ENCODE measurements at places on chromosomes 5 and 9.

GRCh38 chr5:55544341-55544740, 9.6 kb upstream of the PLPP1 start:
- peak; percentile 14 for DNase-seq

GRCh38 chr5:74629326-74629725, 11.2 kb downstream of the ENC1 start:
- DNase-seq = no peak

- DNase-seq = no peak
These were observed 3.6 kb downstream of the RPS23 start for GRCh38 chr5:82274343-82275211.

DNA sequence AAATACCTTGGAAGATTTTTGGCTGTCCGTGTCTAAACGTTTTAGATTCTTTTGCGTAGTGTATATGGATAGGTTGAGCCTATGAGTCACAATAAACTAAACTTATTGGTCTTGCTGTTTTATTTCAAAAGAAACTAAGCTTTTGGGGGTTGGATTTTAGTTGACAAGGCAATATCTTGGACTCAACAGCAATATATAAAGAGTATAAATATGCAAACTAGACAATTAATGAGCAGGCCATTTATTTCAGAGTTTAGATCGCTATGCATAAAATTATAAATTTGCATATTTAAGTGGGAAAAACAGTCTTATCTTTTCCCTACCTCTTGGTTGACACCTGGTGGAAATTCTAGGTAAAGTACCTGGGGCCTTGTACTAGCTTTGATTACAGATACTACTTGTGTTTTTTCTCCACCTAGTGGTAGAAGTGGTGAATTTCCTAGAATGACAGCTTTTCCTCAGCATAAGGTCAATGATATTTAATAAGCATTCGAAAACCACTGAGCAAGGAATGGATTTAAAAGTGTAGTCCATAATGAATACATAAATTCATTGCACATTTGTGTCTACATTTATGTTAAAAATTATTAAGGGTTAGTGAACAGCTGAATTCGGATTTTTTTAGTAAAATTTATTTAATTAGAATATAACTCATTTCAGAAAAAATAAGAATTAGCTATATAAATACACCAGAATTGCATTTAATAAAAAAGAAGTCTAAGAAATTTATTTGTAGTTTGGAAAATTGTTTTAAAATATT, 1.7 kb upstream of the ARRDC3 start:
- DNase-seq = peak; percentile 91

- peak; percentile 21 for DNase-seq
These were observed 22.6 kb upstream of the HK3 start for GRCh38 chr5:176921714-176922113.

- no peak for DNase-seq
These were observed 96.5 kb upstream of the ADRA1B start for GRCh38 chr5:159819591-159820411.

- no peak for DNase-seq
These were observed 46.3 kb downstream of the FAM240B start for GRCh38 chr9:38673399-38674193.

- DNase-seq = no peak
These were observed 416.4 kb downstream of the TLE4 start for GRCh38 chr9:79988126-79988525.

GRCh38 chr9:18778846-18779245, 254.2 kb downstream of the SAXO1 start:
- no peak for DNase-seq

DNA sequence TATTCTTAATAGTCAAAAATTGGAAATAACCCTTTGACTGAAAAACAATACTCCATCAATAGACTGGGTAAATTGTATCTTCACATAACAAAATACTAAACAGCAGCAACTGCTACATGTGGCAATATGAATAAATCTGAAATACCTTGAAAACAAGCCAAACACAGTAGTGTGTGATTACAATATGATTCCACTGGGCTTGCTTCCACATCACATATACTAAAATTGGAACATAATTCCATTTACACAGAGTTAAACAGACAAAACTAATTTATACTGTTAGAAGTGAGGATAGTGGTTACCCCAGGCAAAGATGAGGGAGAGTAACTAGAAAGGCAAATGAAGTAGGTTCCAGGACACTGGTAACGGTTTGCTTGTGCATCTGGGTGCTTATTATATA, 20.4 kb downstream of the FNIP1 start:
- no peak for DNase-seq

- DNase-seq = no peak
These were observed 106.6 kb downstream of the SIL1 start for GRCh38 chr5:139091439-139092156.

DNA sequence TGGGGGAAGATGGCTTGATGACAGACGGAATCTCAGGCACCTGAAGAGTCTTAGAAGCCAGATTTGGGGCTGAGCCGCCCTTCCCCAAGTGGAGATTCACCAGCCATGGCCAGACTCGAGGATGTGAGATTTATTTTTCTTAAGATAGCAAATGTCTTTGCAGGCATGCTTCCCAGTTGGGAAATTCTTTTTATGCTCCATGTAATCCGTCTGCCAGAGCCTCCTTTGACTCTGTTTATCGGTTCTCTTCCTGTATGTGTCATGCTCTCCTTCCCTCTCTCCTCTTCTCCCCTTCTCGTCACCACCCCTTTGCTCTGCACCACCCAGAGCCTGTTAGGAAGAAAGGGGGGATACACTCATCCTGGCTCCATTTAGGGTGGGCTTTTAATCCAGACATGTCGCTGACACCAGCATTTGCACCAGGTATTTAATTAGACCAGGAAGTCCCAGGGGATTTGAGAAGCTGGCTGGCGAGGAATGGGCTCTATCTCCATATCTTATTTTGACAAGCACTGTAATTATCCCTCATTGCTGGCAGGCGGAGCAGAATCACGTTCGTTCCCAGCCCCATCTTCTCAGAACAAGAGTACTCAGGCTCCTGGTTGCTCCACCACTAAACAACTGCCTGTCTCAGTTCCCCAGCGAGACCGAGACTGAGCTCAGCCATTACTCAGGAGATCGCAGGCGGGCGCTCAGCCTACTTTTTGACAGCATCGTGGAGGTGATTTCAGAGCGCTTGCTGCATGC, 50.9 kb downstream of the KCNIP1 start:
- DNase-seq = peak; percentile 72

DNA sequence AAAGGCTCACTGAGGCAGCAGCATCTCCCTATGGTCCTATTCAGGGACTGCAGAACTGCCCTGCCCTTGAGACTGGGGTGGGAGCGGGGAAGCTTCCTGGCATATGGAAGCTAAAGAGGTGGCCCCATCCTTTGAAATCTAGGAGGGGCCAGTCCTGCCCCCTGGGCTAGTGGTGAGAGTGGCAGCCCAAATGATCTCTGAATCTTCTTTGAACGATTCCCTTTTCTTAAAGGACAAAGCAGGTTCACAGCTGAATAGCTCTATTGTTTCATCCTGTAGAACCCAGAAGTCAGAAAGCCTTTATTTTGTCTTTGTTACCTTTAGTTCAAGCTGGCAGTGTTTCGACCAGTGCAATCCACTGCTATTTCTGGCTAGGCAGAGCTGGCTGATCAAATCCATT, 741.9 kb downstream of the IRX1 start:
- no peak for DNase-seq

DNA sequence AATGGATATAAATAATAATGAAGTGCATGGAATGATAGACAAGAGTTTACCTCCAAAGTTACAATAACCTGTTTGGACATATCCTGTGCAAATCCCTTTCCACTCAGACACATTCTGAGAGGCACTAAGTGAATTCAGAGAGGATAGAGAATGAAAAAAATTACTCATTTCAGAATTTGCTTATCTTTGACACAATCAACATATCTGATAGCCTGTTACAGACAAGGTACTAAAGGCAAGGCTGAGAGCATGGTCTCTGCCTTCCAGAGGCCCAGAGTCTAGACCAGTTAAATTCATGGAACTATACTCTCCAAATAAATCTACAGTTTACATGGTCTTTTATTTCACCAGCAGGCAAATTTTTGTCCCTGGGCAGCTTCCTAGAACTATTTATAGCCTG, 371.8 kb upstream of the PTGER4 start:
- no peak for DNase-seq

DNA sequence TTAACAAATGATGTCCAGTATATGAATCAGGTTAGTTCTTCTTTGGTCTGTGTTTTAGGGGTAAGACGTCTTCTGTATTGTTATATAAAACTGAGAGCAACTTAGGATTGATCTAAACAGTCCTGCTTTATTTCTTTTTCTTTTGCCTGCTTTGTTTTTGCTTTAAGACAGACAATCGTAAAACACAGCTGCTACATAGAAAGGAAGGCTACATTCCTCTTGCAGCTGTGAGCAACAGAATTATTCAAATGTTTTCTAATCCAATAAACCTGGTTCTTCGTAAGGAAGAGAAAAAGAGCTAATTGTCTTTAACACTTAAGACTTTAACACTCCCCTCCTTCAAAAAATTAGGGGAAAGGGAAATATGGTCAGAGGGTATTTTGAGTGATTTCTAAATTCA, 14.6 kb downstream of the FGF1 start:
- DNase-seq = peak; percentile 26

Data from IMR-90 (cell line).